Kidney glomerular epithelial cell (primary cell): ENCODE measurements at places on chromosomes 4 and X.
A peak's percentile ranks its signal among the peaks of the same experiment; 100 is the strongest.

GRCh38 chr4:106503116-106504050 lies 134.8 kb upstream of the GIMD1 start:
- DNase-seq = no peak

DNA sequence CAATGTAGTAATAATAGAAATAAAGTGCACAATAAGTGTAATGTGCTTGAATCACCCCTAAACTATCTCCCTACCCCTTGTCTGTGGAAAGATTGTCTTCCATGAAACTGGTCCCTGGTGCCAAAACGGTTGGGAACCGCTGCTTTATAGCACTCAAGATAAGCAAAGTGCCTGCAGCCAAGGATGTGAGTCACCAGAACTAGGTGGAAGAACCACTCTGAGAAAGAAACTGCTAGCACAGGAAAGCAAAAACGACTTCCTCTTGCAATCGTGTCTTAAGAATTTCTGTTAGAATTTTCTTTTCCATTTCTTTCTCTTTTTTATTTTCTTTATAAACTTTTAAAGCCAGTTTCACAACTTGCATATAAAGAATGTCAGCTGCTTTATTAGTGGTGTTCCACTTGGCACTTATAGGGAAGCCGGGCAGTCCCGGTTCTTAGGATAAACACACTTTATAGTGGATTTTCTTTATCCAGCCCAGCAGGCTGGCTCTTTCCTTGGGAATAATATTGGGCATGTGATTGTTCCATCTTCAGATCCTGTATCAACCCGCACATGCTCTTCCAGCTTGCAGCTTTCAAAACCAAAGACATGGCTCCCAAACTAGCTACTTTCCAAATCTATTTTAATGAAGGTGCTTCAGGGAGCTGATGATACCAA lies 32.3 kb upstream of the CXCL8 start:
- peak; percentile 57 for DNase-seq

- no peak for DNase-seq
Observed at GRCh38 chrX:118727686-118728339, 407 bp downstream of the IL13RA1 start.

DNA sequence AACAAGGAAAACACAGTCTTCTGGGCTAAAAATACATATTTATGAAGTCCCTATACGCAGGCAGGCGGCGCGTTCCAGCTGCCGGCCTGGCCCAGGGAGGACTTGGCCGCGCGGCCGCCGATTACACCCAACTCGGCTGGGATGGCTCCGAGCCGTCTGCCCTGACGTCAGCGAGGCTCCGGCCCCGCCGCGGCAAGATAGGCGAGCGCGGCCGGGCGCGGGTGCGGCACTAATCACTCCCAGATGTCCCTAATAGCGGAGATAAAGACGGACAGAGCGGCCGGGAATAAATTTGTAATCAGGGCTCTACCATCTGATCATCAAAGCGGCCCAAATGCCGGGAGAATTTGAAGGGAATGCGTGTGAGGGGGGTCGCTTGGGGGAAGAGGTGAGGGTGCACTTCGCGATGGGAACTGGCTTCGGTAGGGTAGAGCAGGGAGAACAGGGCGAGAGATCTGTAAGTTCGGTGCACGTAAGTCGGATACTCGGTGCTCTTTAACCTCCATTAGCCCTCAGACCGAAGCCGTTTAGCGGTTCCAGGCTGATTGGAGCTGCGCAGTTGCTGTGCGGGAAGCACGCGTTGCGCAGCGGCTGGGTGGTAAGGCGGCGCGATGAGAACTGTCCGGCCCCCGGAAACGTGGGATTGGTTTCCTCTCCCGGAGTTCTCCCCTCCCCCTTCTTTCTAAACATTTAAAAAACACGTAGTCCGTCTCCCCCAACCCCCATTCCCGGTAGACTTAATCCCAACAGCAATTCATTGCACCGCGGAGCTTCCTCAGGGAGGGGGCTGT lies 7.7 kb downstream of the HAND2 start:
- no peak for DNase-seq

- no peak for DNase-seq
Observed at GRCh38 chr4:158840131-158840530, 71.3 kb downstream of the FNIP2 start.
